Activated gamma-delta T cell treated with Interleukin-2 at 50 U/mL for 16 hours (primary cell): ENCODE measurements at places on chromosomes 12 and 14.

DNA sequence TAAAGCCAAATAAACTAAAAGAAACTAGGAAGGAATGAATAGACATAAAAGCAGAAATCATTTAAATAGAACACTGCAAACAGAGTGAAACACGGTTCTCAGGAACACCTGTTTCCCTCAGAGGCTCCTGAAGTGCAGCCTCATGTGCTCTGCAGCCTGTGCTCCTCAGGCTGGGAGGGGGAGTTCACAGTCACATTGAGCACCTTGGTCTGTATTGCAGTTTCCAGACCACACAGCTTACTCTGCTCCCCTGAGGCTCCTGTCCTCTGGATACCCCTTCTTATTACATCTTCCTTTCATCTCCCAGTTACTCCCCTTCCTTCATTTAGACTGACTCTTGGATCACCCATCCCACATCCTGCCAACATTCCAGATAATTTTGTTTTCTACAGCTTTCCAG, 49.7 kb upstream of the DCD start:
- no peak for DNase-seq

GRCh38 chr12:15532364-15532977, 210.2 kb downstream of the PTPRO start:
- DNase-seq = peak; percentile 31

- no peak for DNase-seq
These were observed 473.4 kb upstream of the LMO3 start for GRCh38 chr12:17079251-17079909.

DNA sequence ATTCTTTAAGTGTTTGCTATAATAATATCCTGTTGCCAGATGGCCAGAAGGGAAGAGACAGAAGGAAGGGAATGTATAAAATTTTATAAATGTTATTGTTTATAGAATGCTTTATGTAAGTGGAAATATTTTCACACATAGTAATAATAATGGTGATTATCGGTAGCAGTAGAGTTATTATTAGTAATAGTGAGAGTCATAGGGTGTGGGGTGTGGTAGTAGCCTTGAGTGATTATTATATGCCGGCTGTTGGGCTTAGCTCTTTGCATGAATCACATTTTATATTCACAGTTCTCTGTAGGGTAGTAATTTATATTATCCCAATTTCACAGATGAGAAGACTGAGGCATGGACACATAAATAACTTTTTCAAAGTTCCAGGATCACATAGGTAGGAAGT, 391.4 kb downstream of the C12orf75 start:
- no peak for DNase-seq

GRCh38 chr14:105854600-105855245, 328.3 kb downstream of the TMEM121 start:
- DNase-seq = no peak
